ENCODE measurements at places on chromosomes 16 and 17.

DNA sequence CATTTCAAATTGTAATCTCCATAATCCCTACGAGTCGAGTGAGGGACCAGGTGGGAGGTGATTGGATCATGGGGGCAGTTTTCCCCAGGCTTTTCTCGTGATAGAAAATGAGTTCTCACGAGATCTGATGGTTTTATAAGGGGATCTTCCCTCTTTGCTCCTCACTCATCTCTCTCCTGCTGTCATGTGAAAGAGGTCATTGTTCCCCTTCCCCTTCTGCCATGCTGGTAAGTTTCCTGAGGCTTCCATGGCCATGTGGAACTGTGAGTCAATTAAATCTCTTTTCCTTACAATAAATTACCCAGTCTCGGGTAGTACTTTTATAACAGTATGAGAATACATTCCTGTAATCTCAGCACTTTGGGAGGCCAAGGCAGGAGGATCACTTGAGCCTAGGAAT, 76.7 kb upstream of the MARCHF10 start:
- DNase-seq: no peak

DNA sequence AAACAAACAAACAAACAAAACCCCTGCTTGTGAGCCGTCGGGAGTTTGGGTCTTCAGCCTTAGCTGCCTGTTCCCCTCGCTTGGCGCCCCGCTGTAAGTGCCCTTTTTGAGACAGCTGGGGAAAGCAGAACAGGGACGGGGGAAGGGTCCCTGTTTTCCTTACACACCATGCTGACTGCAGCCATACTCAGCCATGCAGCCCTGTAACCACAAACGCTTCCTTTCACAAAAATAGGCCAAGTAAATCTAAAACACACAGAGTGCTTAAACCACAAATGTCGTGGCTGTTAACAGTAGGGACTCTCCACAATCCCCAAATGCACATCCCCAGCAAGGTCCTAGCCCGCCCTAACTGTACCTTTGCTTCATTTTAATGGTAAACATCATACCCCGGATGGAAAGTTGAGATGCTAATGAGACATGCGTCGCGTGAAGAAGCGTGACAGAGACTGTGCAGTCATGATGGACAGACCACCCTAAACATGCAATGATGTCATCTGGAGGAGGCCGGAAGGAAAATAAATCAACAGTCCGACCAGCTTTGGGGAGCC, 129.9 kb downstream of the MGAT5B start:
- no peak for DNase-seq

GRCh38 chr16:50437769-50438437, 69.1 kb upstream of the BRD7 start:
- no peak for DNase-seq

- DNase-seq: no peak
These were observed 33.1 kb upstream of the MEIOC start for GRCh38 chr17:44623070-44623725.

DNA sequence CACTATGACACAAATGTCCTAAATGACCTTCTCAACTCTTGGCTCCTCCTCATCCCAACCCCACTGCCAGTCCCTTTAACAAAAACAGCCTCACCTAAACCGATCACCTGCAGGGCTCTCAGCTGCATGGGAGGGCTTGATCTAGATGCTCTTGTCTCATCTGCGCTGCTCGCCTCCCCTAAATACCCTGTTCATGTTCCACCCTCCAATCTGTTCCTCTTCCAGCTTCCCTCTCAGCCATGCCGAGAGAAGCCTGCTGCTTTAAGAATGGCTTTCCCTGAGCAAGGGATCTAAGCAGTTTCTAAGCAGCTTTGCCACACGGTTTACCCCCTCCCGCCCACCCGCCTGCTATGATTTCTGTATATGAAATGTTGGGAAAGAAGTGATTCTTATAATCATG, 23.7 kb downstream of the PIPOX start:
- DNase-seq: no peak

GRCh38 chr16:64626776-64627175, 495.1 kb downstream of the CDH11 start:
- DNase-seq: no peak
